ENCODE measurements at places on chromosomes 1 and 21.

GRCh38 chr1:93758842-93759515 is 77.3 kb upstream of the BCAR3 start:
- DNase-seq: no peak

DNA sequence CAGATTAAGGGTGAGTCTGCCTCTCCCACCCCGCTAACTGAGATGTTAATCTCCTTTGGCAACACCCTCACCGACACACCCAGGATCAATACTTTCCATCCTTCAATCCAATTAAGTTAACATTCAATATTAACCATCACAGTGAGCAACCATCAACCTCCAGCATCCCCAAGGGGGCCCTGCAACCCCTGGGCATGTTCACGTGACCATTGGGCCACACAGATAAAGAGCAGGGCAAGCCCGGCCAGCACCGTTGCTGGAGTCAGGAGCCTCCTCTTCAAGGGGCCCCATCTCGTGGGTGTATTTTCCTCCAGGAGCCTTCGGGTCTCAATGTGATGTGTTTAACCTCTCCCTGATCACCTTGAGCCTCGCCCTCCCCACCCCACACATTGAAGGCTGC is 8.0 kb upstream of the GPR157 start:
- DNase-seq: no peak

DNA sequence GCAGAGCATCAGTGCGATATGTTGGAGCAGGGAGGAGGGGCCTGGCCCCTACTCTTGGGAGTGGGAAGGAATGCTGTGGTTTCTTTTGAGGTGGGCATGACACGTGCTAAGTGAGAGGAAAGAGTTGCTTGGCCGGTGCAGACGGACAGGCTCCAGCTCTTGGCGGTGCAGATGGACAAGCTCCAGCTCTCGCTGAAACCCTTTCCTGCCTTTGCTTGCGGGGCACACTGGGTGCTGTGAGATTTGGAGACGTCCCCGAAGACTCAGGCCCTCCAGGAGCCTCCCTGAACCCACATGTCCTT is 15.9 kb downstream of the PDXK start:
- DNase-seq: no peak

DNA sequence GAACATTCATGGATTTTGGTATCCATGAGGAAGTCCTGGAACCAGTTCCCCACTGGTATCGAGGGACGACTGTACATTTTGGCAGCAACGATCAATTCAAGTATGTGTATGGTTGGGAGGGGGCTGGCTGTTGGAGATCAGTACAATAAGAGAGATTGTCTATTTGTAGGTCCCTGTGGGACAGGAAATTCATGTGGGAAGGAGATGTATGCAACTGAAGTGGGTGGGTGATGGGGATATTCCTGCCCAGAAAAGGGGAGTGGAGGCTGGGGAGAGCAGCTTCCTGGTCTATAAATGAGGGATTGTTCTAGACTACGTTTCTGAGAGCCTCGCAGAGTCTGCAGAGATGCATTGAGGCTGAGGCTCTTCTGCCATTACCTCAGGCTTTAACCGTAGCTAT is 140.2 kb upstream of the MAGI3 start:
- no peak for DNase-seq

DNA sequence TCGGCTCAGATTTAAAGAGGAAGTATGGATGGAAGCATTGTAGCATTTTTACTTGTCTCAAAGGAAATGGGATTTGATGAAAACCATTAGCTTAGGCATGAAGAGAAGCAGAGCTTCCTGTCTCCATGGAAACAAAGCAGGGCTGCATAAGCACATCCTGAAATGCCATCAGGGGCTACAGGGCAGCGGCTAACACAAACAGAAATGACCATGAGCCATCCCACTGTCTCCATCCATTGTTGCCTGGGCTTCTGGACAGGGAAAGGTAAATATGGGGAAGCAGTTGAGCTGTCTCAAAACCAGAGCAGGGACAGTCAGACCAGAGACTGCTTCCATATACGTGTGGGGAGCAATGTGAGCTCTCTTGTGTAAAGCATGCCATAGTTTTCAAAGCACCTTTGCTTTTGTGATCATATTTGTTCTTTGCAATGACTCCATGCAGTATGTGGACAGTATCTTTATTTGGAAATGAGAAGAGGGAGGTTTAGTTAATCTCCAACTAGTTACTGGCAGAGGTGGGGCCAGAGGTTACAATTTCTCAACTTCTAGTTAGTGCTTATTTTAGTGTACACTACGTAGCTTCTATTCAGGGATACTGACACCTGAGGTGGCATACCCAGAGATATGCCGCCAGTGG is 176.1 kb downstream of the CACNA1E start:
- DNase-seq: no peak

- DNase-seq: no peak
These were observed 123.5 kb upstream of the HOOK1 start for GRCh38 chr1:59691261-59691660.

GRCh38 chr1:87250336-87250735 is 78.3 kb upstream of the LMO4 start:
- DNase-seq: no peak

- no peak for DNase-seq
These were observed 150.8 kb downstream of the CAMTA1 start for GRCh38 chr1:6935911-6936690.

DNA sequence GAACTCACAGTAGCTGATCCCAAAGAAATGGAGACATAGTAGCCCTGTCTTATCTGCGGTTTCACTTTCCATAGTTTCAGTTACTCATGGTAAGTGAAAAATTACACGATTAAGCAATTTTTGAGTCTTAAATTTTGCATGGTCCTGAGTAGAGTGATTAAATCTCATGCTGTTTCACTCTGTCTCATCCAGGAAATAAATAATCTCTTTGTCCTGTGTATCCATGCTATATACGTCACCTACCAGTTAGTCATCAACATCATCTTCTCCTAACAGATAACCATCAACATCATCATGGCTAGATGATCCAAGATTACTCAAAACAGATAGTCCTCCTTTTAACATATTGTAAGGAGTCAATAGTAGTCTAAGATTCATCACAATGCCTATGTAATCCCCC is 1589.3 kb downstream of the BRINP3 start:
- no peak for DNase-seq

- no peak for DNase-seq
These were observed 11.0 kb upstream of the WNT4 start for GRCh38 chr1:22153660-22154437.

DNA sequence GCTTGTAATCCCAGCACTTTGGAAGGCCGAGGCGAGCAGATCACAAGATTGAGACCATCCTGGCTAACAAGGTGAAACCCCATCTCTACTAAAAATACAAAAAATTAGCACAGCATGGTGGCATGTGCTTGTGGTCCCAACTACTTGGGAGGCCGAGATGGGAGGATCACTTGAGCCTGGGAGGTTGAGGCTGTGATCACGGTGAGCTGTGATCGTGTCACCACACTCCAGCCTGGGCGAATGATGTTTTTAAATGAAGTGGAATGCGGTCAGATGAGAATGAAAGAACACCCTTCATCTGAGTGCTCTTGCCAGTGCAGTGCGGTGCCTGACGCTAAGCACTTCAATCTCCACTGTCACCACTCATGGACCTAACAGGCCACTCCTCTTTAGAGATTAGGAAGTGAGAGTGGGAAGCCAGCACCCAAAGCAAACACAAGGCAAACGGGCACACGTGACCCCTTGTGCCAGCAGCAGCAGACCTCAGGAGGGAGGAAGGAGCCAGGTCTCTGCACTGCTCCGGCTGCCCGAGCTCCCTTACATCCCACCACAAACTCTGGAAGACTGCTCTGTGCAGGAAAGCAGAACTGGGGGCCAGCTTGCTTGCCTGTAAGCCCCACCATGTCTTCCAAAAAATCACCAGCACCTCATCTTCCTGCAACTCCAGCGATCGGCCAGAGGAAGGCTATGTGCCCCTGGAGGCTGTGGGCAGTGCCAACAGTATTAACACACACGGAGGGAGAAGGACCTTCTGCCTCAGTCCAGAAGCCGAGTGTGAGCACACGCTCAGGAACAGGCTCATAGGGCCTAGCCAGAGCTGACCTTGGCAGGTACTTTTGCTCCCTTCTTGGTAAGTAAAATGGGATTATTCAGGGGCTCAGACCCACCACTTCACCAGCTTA is 9.7 kb downstream of the CTNNBIP1 start:
- DNase-seq: peak; percentile 96

GRCh38 chr1:208134491-208134890 is 109.7 kb downstream of the PLXNA2 start:
- DNase-seq: no peak

- peak; percentile 55 for DNase-seq
These were observed 52.7 kb downstream of the VWA5B1 start for GRCh38 chr1:20343149-20343937.

GRCh38 chr1:153945795-153946621 is 510 bp downstream of the DENND4B start:
- peak; percentile 36 for DNase-seq

DNA sequence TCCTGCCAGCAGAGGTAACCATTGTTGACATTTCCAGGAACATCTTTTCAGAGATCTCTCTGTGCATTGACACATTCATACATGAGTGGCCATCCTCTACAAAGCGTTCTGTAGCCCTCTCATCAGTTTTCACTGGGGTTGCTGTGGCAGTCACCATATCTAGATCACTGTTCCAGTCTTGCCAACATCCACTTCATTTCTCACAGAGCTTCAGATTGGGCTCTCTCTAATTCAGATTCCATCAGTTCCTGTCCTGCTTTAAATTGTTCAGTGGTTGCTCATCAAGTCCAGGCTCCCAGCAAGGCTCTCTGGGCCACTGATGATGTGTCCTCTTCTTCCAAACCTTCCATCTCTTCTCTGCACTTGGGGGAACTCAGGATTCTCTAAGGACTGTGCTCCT is 173.7 kb downstream of the KCNJ6 start:
- no peak for DNase-seq

DNA sequence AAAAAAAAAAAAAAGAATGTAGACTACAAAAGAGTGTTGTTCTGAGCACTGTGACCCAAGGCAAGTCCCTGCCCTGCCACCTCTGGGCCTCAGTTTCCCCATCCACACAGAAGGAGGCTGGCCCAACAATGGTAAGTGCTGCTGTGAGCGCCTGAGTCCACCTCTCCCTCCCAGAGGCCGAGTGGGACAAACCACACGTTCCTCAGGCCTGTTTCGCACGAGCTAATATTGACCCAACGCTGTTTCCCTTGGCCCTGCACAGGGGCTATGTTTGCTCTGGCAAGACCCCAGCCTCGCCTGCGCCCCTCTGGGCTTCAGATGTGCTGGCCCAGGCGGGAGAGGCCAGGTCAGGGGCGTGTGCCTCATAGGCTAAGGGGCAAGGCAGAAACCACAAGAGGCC is 12.6 kb upstream of the LAPTM5 start:
- DNase-seq: no peak

DNA sequence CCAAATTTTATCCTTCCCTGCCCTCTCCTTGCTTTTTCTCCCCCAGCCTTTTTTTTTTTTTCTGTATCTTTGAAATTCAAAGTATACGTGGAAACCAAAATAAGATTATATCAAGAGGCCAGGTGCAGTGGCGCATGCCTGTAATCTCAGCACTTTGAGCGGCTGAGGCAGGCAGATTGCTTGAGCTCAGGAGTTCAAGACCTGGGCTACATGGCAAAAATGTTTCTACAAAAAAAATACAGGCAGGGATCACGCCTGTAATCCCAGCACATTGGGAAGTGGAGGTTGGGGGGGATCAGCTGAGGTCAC is 6.6 kb upstream of the PRCC start:
- no peak for DNase-seq

- no peak for DNase-seq
These were observed 14.8 kb upstream of the MATN1 start for GRCh38 chr1:30738040-30738714.

- DNase-seq: no peak
These were observed 13.1 kb upstream of the BCL9 start for GRCh38 chr1:147527941-147528936.
